ENCODE measurements at places on chromosomes 3 and 15. TPM values are rescaled to one million over a fixed set of nuclear protein-coding genes. Genes with fewer than 3 reads are reported as not detected.
A peak's percentile ranks its signal among the peaks of the same experiment; 100 is the strongest.

LMOD3 gene
- 0.51 TPM for total RNA-seq

ASB14 gene
- total RNA-seq: not detected

DNA sequence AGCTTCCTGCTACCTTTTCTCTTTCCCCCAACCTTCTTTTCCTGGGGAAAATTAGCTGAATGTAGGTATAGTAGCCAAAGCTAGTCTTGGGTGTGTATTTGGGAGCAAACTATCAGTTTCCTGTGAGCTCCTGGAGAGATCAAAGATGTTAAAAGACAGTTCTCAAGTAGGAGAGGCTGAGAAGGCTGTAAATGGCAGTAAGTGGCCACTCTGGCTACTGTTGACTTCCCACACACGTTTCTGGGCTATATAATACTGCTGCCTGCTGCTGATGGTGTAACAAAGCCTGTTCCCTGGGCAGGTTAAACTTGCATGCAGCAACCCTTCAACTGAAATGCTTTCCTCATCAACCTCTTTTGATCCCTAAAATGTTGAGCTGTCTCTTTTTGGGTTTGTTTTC, 27.6 kb downstream of the ARID3B start:
- DNase-seq: no peak

GRCh38 chr15:42045211-42045615, 24.4 kb upstream of the PLA2G4E start:
- DNase-seq: no peak

- no peak for DNase-seq
These were observed 112.9 kb downstream of the OXNAD1 start for GRCh38 chr3:16377847-16378302.

DNA sequence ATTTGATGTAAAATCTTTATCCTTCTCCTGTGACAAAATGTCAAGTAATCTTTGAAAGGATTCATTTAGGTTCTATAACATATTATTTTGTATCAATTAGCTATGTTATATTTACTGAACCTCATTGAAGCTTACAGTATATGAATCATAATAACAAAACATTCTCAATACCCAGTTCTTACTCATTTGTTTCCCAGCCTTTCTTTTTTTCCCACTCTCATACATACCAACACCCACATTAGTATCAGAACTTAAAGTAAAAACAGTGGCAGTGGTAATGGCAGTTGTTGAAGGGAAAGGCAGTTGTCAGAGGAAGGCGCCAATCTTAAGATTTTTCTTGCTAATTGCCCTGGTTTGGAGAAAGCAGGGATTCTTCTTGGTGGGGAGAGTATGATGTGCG, 33.2 kb upstream of the TRPC1 start:
- no peak for DNase-seq

DNA sequence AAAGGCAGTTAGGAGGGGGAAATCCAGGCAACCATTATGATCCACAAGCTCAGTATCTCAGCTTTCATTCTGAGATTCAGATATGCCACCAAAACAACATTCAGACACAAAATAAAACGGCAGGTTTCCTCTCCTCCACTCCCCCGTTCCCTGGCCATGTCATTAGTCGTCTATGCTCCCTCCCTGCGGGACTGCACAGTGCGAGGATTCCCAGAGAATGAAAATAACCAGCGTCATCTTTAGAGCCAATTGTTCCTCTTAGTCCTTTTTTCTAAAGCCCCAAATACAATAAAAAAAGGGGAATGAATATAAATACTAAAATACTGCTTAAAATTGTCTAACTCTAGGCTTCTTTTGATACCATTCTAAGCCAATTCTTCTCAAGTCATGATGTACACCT, 7.8 kb upstream of the SLCO3A1 start:
- no peak for DNase-seq

- peak; percentile 89 for DNase-seq
These were observed 3.4 kb upstream of the SELENOT start for GRCh38 chr3:150599611-150600297.

DNA sequence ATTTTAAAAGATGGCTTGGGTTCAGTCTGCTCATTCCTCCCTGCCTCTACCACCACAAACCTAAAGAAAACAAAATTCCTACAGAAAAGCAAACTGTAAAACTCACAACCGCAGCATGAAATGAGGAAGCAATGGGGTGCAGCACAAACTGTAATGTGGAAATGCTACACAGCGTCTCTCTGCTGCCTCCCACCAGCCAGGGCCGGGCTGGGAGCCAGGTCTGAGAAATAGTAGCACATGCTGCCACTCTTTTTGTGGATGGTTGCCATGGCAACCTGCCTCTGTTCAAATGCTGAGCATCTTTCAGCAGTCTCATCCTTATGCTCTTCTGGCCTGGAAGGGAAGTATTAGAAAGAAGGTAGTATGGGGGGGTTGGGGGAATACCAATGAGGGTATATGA, 55.4 kb downstream of the EOMES start:
- peak; percentile 78 for DNase-seq

GRCh38 chr15:77027111-77027696, 32.3 kb downstream of the PSTPIP1 start:
- no peak for DNase-seq

- DNase-seq: no peak
These were observed 916.2 kb downstream of the NTRK3 start for GRCh38 chr15:87340370-87340769.

PXYLP1 gene
- total RNA-seq: 5.1 TPM

GRCh38 chr3:31004025-31004678, 109.7 kb upstream of the GADL1 start:
- peak; percentile 99 for DNase-seq

GRCh38 chr3:161415506-161416231, 44.4 kb upstream of the SPTSSB start:
- peak; percentile 87 for DNase-seq

DNA sequence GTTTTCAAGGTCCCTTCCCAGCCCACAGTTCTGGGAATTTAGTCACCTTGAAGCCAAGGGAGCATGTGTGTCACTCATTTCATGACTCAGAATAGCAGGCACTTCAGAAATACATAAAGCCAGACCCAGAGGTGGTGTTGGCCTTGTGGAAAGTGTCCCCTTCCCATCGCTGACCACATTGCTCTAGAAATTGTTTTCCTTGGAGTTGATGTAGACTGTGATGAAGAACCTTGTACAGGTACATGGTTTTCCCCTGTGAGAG, 158.8 kb downstream of the SLCO3A1 start:
- DNase-seq: peak; percentile 41

- peak; percentile 32 for DNase-seq
These were observed 92.9 kb downstream of the MCTP2 start for GRCh38 chr15:94324117-94324826.

GRCh38 chr3:49903451-49904424, at the start of gene MST1R:
Gene MST1R, minus strand, starts transcription at chr3:49903873. Its CDS starts 264 bp downstream, at chr3:49903609.
- no peak for DNase-seq

DNA sequence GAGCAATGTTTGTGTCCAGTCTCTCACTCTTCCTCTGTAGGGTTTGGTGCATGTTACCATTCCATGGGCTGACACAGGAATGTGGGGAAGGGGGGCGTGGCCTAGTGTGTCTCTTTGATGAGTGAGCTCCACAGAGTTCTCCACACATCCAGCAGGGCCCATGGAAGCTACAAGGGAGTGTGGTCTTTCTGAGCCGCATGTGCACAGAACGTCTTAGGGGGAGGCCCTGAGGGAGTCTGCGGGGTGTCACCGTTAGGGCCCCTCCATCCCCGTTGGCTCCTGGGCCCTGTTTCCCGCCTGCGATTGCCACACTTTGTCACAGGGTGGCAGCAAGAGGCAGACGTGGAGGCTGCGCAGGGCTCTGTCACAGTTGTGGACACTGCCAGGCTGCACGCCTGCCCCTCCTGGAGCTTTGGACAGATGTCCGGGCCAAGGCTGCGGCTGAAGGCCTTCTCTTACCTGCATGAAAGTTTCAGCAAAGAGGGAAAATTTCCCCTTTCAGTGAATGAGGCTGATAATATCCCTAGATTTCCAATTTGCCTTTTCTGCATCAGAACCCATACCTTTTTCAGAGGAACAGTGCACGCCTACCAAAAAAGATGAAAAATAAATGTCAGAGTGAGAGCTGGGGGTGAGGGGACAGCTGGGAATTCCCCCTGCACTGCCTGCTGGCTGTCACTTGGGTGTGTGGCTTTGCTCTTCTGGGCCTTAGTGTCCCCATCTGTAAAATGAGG, 24.3 kb downstream of the CACNA2D3 start:
- peak; percentile 2 for DNase-seq

DNA sequence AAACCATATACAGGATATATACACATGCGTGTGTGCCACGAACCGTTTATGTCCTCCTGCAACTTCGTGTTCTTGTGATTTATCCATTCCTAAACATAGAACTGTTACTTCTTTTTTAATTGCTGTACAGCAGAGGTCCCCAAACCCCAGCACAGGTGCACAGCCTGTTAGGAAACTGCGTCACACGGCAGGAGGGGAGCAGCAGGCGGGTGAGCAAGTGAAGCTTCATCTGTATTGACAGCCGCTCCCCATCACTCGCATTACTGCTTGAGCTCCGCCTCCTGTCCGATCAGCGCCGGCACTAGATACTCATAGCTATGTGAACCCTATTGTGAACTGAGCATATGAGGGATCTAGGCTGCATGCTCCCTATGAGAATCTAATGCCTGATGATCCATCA, 34.9 kb upstream of the NRROS start:
- DNase-seq: no peak

Data from fibroblast of lung (primary cell).